ENCODE measurements at places on chromosomes 6 and 20.

DNA sequence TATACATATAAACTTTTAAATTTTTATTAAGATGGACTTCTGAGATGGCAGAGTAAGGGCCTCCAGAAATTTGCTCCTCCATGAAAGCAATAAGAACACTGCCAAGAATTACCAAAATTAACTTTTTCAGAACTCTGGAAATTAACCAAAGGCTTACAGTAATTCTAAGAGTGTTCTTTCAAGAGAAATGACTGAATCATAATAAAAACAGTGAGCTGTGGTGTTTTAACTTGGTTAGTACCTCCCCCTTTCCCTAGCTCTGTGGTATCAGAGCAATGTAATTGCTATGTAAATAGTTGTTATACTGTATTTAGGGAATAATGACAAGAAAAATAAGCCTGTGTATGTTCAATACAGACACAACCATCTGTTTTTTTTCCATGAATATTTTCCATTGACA, 19.0 kb downstream of the HECA start:
- no peak for DNase-seq

DNA sequence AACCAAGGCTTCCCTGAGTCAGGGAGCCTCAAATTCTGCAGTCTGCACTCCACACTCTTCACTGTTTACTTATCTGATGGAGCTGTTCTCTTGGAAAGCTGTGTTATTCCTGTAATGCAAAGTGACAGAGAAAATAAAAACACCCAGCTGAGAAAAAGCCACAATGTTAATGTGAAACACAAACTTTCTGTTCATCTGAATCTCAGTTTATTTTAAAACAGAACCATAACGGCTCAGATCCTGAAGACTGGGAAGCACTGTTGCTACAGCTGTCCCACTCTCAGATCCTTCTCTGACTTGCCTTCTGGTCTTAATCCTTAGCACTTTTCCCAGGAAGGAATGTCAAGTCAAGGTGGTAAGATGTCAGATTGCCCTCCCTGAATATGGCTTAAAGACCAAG, 736.6 kb downstream of the DHX35 start:
- DNase-seq = no peak

DNA sequence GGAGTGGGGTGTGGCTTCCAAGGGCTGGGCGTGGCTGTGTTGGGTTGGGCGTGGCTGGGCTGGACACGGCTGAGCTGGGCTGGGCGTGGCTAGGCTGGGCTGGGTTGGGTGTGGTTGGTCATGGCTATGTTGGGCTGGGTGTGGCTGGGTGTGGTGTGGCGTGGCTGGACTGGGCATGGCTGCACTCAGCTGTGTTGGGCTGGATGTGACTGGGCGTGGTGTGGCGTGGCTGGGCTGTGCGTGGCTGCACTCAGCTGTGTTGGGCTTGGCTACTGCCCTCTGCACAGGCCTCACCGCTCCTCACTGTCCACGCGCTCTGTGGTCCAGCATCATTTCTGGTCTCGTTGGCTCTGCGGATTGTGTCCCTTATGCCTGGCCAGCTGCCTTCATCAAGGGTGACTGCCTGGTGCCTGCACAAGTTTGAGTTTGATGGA, 43.5 kb upstream of the SLCO4A1 start:
- DNase-seq = no peak

- no peak for DNase-seq
Observed at GRCh38 chr20:10917826-10918225, 244.0 kb upstream of the JAG1 start.

DNA sequence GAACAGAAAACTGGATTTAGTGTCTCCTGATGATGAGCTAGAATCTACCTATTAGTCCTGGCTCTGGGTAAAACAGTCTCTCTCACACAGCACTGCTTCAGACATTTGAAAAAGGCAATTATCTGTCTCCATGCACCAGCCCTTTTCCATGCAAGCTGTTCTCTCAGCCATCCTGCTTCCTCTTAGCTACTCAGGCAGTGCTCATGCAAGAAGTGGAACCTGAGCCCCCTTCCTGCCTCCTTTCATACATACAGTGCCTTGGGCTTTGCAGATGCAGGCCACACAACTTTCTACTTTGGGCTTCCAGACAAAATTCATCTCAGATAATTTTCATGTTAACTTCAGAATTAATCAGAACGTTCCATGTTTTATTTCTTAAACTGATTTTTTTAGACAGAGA, 151.3 kb downstream of the RALGAPA2 start:
- no peak for DNase-seq

DNA sequence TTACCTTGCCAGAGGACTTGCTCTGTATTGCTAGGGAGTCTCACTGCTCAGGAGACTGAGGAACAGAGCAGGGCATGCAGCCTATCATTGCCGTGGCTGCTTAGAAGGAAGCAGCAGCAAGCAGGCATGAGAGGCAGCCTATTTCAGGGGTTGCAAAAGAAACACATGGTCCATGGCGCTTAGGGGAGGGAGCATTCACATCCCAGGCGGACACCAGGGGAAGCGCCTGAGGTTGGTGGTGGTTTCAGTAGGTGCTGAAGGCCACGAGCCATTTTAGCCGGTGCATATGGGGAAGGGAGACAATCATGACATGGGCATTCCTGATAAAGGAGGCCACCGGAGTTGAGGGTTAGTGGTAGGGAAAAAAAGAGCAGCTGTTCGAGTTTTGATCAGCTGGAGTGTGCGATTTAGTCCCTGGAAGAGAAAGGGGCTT, 20.9 kb downstream of the FARS2 start:
- DNase-seq = no peak

- DNase-seq = peak; percentile 17
Observed at GRCh38 chr6:112033791-112034615, 19.9 kb upstream of the CCN6 start.

- no peak for DNase-seq
Observed at GRCh38 chr6:33984466-33985312, 161.2 kb downstream of the GRM4 start.

- DNase-seq = peak; percentile 40
Observed at GRCh38 chr6:96213784-96214183, 198.0 kb downstream of the FUT9 start.

GRCh38 chr6:1378065-1379016, 11.0 kb upstream of the FOXF2 start:
- no peak for DNase-seq

Data from head of caudate nucleus (tissue), 42 donors.